ENCODE measurements at places on chromosomes 2 and 18.

DNA sequence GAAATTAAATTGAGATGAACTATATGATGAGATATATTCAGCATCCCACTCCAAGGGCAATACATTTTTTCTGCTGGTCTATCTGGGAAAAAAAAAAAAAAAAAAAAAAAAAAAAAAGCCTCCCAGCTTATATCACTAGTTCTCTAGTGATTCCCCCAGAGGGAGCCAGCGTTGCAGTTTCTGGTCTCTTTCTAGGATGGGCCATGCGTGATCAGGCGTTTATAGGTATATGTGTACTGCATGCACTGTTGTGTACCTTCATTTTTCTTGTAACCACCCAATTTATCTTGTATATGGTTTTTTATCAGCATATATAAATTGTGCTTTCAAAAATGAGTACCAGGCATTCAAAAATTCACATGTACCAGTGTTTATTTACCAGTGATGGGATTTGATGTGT is 35.1 kb downstream of the DCDC2C start:
- no peak for DNase-seq

GRCh38 chr2:112985090-112985489 is 7.3 kb downstream of the IL36G start:
- DNase-seq = peak; percentile 27

- DNase-seq = no peak
Observed at GRCh38 chr2:13676269-13676668, 956.2 kb upstream of the LRATD1 start.

DNA sequence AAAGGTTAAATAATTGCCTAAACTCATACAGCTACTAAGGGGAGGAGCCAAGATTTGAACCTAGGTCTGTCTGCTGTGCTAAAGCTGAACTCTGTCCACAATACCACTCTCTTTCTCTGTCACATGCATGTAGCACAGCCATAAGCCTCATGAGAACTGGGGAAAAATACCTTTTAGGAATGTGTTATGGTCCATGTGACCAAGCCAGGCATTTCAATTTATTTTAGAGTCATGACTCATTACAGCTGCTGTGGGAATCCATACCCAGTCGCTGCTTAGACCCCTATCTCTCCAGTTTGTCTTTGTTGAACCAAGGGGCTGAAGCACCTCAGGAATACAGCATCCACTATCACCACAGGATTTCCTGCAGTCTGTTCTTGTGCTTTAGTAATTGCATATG is 200.0 kb upstream of the SIX3 start:
- DNase-seq = no peak

DNA sequence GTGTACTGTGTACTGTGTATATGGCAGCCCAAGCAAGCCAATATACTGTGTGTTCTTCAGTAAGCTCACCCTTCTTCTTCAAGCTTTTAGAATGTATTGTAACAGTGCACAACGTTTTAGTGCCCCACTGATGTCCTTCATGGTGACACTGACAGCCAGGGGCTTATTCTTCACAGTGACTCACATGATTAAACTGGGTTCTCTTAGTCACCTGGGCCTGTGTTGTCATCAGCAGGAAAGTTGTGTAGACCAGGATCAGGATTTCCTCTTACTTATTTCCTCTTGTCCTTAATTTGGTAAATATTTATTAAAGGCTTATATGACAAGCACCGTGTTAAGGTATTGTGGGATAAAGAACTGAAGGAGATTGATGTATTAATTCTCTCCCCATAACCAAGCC is 67.9 kb upstream of the THOC1 start:
- no peak for DNase-seq

DNA sequence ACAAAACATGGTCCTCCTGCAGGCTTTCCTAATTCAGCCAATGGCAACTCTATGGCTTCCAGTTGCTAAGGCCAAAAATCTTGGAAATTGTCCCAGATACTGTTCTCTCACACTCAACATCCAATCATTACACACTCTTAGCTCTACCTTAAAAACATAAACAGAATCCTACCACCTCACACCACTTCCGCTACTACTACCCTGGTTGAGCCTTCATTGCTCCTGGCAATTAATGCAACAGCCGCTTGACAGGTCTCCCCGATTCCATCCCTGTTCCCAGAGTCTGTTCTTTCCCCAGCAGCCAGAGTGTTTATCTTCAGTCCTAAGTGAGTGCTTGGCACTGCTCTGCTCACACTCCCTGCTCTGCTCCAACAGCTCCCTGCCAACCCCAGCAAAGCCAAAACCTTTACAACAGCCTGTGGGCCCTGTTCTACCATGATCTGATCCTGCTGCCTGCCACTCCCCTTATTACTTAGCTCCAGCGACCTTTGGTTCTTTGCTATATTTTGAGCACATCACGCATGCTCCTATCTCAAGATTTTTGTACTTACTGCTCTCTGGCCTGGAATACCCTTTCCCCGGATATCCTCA is 67.5 kb upstream of the AMMECR1L start:
- DNase-seq = no peak

GRCh38 chr2:195486987-195487644 is 169.9 kb upstream of the SLC39A10 start:
- no peak for DNase-seq

- DNase-seq = no peak
Observed at GRCh38 chr18:45316127-45316526, 299.1 kb upstream of the SLC14A2 start.

DNA sequence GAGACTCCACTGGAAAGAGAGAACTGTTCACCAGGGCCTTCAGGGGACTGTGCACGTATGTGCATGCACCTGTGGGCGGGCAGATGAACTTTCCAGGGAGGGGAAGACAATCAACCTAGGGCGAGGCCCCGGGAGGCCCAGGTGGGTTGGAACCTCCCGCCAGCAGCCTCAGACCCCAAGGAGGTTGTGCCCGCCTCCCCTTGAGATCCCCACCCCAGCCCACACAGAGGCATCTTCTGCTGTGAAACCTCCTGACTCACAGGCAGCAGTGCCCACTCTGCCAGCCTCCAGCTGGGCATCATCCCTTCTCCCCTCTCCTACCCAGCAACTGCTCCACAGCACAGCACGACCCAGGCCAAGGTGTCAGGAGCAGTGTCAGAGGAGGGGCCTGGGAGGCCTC is 54.4 kb downstream of the FAM178B start:
- no peak for DNase-seq

DNA sequence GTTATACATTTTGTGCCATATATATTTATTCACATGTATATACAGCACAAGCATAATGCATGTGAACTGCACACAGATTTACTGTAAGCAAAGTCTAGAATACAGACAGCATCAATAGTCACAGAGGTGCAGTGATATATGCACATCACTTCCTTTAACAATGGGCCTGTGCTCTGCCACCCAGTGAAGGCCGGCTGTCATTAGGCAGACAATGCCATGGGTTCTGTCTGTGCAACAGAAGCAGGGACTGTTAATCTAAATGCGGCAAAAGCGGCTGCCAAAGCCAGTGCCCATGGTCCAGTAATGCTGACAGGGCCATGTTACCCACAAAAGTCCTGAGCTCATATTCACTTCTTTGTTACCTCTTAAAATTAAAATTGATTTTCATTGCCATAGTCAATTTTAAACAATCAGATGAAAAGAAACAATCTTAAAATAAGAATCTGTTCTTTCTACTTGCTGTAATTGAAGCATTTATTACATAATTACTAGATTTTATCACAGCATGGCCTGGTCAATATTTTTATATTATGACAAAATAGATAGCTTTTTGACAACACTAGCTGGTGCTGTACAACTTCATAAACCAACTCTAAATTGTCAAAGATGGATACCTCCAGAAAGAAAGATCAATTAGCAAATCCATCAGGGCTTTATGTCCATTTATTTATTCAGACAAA is 232.0 kb downstream of the STK39 start:
- no peak for DNase-seq

- peak; percentile 48 for DNase-seq
Observed at GRCh38 chr2:105857076-105857740, 112.5 kb downstream of the NCK2 start.

DNA sequence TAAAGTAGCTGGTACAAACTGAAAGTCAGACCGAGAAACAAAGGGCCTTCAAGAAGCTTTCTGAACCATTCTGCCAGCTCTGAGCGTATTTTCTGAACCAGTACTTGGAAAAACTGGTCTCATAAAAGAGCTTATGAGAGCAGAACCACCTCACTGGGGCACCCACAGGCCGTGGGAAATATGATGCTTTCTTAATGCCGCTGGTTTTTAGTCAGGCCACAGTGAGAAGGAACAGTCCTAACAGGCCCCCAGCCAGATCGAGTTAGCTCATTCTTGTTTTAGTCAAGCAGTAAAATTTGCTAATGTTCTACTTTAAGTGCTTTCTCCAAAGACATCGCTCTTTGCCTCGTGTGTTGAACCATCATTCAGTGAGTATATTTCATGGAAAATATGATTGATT is 12.7 kb upstream of the NOSTRIN start:
- no peak for DNase-seq

DNA sequence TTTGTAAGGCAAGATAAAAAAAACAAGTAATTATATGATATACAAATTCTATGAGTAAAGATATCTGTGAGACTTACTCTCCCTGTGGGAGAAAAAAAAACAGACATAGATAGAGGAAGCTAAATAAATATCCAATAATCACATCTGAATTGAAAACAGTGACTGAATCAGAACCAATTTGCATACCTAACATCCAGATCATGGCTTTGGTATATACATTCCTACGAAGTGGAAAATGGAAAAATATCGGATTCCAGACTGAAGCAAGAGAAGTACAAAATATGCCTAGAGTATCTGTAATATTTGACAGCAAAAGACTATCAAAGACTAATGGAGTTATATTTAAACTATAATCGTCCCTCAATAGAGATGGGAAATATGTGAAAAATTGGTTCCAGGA is 1108.1 kb upstream of the CHAC2 start:
- no peak for DNase-seq

GRCh38 chr2:128911276-128911675 is 592.6 kb upstream of the HS6ST1 start:
- no peak for DNase-seq

GRCh38 chr2:19362094-19362754 is 3.8 kb upstream of the OSR1 start:
- DNase-seq = peak; percentile 49

DNA sequence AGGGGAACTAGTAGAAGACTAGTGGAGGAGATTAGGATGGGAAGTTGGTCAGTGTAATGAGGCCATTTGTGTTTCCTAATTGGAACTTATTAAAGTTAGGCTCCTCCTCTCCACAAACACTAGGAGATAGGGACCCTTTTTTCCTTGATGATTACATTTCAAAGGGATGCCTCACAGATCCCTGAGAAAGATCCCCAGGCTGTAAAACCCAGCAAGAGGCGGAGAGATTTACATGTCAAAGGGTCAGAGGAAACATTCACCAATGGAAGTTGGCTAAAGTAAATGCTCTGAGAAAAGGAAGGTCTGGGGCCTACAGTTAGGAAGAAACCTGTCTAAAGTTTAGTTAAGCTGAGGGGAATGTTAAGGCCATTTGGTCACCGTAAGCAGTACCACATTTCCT is 1.4 kb upstream of the CCDC85A start:
- DNase-seq = no peak

DNA sequence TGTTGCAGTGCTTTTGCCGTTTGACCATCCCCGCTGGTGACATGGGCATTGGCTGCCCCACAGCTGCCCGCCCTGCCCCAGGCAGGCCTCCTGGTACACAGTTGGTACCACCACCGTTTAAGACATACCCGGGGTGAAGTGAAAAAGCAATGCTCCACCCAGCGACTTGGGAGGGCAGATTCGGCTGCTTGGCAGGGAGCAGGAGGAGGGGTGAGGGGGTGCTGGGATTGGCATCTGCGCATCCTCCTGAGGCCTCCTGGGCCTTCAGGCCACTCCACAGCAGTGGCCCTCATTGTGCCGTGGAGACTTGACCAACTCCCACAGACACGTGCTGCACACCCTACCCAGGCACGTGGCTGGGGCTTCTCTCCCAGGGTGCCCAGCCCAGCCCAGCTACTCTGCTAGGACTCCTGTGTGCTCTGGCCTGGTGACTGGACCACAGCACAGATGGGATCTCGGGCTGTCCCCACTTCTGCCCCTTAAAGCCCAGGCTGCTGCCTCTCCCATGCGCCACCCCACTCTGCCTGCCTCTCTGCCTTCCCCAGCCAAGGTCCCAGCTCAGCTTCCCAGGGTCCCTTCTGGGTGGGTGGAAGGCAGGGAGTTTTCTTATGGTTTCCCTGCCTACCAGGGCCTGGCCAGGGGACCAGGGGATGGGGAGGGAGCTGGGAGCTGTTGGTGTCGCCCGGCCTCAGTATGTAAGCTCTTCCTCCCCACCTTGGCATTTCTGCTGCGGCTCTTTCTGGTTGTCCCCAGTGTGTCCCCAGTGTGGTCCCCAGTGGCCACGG is 157.0 kb upstream of the HS6ST1 start:
- no peak for DNase-seq

DNA sequence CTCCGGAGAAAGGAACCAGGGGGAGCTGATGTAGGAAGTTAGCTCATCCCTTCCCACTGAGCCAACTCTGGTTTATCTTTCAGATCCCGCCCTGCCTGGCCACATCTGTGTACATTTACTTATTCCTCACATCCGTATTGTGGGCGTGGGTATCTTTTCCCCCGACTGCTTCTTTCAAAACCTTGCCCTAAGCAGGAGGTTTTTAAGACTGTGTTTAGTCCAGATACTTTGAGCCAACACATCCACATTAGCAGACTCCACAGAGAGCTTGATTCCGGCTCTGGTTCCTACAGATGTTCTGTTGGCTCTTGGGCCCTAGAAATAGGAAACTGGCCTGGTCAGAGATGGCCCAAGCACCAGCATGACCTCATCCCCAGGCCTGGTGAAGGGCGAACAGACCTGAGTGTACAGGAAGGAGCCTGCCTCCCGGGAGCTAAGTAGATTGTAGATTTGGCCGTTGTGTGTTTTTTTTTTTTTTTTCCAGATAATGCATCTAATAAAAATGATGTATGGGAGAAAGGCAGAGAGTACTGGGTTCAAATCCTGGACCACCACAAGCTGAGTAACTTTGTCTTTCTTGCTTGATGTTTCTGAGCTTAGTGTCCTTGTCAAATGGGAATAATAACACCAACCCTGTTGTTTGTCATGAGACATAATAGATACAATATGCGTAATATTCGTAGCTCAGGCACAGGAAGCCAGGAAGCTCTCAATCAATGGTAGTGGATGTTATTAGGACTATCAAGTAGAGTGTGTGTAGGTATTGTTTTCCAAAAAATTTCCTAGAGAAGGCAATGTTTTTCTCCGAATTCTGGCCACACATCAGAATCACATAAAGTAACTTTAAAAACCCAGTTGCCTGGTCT is 92.3 kb downstream of the PRKCE start:
- no peak for DNase-seq

GRCh38 chr2:118823633-118824032 is 23.8 kb downstream of the EN1 start:
- no peak for DNase-seq

- no peak for DNase-seq
Observed at GRCh38 chr18:62287781-62288664, 37.1 kb upstream of the TNFRSF11A start.

- DNase-seq = no peak
Observed at GRCh38 chr2:69315160-69315761, 71.8 kb downstream of the GFPT1 start.

GRCh38 chr2:88654714-88655113 is 27.4 kb upstream of the EIF2AK3 start:
- DNase-seq = no peak
